ENCODE measurements at places on chromosomes 7 and 10. TPM values are rescaled to one million over a fixed set of nuclear protein-coding genes. Genes with fewer than 3 reads are reported as not detected.

DNA sequence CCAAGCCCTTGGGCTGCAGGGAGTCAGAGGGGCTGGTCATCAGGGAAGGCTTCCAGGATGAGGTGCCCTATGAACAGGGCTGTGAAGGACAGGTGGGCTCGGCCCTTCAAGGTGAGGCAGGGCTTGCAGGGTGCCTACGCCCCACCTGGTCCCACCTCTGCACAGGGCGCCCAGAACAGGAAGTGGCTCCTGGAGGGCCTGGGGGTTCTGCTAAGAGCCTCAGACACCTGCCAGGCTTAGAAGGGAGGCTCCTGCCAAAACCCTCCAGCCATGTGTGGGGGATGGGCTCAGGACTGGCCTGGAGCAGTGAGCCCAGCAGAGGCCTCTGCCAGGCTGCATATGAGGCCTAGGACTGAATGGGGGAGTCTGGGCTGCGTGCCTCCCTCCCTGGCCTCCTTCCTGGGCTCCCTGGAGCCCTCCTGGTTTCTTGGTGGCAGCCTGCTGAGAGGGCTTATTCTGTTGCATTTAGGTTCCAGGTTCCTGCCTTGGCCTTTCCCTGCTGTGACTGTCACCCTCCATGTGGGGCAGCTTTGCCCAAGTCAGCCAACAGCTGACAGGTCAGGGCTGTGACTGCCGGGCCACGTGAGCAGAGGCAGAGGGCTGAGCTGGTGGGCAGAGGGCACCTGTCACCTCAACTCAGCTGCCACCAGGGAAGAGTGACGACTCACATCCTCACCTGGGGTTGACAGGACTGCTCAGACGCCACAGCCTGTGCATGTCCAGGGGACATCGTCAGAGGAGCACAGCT lies 45.2 kb upstream of the MSMB start:
- DNase-seq: no peak

The ATP6V1F gene
- total RNA-seq: 162 TPM

- DNase-seq: no peak
Observed at GRCh38 chr7:98745722-98746318, 124.0 kb downstream of the TMEM130 start.

The TEX36 gene
- not detected for total RNA-seq

The ZNF25 gene
- total RNA-seq: 14.4 TPM

DNA sequence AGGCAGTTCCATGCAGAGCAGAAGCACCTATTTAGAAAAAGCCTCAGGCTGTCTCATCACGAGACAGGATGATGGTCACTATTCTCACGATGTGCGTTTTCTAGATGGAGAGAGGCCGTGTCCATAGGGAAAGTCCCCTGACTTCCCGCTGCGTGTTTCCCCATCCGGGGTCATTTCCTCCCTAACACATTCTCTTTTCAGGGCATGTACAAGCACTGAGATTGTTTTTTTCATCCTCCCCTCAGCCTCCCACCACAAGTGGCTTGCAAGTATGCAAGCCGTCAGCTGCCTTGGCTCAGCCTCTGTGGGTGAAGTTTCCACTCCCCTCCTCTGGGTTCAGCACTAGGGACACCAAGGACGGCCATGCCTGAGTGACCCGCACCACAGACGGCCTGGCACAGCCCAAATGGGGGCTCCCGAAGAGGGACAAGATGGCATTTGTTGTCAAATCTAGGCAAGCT lies 2.7 kb upstream of the CALML5 start:
- DNase-seq: no peak

The CRPPA gene
- total RNA-seq: 5.2 TPM

DNA sequence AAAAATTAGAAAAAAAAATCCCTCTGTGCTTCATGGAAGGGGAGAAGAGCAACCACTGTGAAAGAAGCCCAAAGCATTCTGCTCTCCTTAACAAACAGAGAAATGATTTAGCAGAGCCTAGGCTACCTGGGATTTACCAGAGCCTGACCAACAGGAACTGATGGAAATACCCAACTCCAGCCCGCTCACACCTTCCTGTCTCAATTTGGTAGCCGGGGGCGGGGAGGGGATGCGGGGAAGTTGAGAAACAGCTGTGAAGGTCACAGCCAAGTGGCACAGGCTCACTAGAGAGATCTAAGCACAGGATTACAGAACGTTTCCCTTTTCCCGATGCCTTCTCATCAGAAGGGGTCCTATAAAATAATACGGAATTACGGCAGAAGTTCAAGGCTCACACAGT lies 17.6 kb downstream of the RSU1 start:
- DNase-seq: no peak
